Stimulated activated CD4-positive, alpha-beta T cell treated with anti-CD3 and anti-CD28 coated beads, TNF-alpha, amount 100 ng/mL, for 4 hours (primary cell): ENCODE measurements at places on chromosomes 16 and 17.

GRCh38 chr16:700684-701584 lies 4.7 kb downstream of the FBXL16 start:
- no peak for DNase-seq

DNA sequence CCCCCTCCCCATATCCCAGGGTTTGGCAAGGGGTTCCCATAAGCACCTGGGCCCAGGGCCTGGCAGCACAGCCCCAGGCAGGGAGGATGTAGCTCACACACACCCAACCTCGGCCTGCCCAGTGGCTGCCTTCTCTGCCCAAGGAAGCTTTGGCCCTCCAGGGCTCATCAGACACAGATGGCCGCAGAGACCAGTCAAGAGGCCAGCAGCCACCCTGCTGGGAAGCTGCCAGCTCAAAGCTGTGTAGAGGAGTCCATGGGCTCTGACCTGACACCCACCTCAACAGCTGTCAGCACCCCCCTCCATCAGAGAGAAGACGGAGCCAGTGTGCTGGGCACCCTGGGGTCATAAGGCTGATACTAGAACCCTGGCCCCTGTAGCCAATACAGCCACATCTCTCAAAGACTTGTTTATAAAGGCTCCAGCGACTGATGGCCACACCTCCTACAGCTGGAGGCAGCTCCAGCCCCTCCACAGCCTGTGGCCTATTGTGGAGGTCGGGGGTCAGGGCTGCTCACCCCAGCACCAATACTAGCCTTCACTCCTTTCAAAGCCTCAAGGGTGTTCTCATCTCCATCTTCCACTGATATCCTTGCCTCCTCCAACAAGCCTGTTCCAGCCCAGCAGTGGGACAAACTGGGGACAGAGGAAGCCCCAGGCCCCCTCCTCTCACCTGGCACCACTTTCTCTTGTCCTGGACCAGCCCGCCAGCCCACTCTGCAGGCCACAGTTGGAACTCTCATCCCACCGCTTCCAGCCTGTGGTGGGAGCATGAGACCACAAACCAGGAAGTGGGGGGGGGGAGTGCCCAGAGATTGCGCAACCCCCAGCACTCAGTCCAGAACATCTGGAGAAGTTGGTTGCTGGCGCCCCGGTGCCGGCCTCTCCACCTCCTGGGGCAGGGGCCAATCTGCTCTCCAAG lies 2.2 kb upstream of the MPG start:
- no peak for DNase-seq

- no peak for DNase-seq
Measured at GRCh38 chr17:45096141-45096540, 35.0 kb downstream of the NMT1 start.

DNA sequence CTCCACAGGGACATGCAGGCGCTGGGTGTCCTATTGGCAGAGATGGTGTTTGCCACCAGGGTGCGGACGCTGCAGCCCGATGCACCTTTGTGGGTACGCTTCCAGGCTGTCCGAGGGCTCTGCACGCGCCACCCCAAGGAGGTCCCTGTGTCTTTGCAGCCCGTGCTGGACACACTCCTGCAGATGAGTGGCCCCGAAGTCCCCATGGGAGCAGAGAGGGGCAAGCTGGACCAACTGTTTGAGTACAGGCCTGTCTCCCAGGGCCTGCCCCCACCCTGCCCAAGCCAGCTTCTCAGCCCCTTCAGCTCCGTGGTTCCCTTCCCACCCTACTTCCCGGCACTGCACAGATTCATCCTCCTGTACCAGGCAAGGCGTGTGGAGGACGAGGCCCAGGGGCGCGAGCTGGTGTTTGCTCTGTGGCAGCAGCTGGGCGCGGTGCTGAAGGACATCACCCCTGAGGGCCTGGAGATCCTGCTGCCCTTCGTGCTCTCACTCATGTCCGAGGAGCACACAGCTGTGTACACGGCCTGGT lies 2.8 kb downstream of the WDR81 start:
- no peak for DNase-seq

DNA sequence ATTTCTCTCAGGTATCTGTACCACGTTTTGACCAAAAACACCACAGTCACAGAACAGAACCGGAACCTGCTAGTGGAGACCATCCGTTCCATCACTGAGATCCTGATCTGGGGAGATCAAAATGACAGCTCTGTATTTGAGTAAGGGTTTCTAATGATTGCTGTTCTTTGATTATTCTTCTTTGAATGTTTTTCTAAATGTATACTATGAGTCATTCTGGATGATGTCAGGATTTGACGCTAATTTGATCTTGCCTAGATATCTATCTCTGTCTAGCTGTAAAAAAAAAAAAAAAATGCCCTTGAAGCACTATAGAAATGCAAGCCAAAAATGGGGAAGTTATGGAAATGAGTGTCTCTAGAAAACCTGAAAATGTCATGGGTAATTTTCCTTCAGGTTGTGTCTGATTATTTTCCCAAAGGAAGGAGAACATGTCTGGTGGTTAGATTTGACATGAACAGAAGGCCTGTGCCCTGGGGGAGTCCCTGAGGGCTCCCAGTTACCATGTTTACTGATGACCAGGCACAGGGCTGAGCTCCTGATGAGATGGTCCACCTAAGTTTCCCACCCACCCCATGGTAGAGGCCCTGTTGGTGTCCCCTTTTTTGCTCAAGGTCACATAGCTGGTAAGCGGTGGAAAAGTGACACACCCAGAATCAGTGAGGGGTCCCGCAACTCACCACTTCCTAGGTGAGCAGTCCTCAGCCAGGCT lies 13.6 kb downstream of the CLEC16A start:
- no peak for DNase-seq
